ENCODE measurements at places on chromosomes 6 and 20.

DNA sequence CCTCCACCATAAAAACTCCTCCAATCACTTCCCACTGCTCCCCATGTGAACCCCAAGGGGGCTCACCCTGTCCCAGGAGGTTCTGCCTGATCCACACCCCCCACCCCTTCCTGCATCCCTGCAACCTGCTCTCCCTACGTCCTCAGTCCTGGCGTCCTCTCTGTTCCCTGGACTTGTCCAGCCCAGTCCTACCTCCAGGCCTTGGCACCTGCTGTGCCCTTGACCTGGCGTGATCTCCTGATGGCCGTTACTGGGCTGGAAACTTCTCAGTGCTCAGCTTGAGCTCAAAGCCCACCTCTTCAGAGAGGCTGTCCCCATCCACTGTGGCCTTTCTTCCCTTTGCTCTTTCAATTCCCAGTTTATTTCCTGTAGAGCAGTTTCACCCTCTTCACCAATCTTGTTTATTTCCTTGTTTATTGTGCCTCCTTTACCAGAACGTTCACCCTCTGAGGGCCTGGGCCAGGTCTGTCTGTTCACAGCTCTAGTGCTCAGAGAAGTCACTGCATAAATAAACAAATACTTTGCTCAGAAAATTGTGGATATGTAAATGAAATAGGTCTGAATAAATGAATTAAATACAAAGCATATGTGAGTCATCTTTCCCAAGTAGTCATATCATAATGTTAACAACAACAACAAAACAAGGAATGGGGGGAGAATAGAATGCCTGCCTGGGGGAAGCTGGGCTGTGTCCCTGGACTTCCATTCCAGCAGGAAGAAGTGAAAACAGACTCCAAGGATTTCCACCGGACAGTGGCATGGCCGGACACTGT lies 175.7 kb upstream of the SULF2 start:
- no peak for DNase-seq

DNA sequence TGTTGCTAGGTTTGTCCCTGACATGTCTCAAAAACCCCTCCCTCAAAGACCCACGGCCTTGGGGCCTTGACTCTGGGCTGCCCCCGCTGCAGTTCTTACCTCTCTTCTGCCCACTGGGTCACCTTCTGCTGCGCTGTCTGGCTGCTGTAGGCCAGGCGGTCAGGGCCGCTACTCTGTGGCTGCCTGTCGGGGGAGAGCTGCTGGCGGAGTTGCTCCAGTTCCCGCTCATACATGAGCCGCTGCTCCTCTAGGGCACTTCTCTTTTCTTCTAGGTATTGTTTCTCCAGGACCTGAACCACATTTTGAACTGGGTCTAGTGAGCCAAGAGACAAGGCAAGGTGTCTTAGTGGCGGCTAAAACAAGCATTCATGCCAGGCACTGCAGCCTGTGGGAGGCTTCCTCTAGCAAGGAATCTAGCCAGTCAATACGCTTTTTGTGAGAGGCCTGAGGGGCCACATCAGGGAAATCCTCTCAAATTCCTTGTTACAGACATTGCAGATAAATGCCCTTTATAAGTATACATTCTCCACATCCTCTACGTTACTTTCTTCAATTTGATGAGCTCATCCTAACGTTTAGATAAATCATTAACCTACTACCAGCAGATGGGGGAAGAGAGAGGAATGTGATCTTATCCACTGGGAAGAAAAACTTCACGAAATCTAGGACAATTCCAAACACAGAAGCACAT lies 110.3 kb upstream of the NUP153 start:
- no peak for DNase-seq

DNA sequence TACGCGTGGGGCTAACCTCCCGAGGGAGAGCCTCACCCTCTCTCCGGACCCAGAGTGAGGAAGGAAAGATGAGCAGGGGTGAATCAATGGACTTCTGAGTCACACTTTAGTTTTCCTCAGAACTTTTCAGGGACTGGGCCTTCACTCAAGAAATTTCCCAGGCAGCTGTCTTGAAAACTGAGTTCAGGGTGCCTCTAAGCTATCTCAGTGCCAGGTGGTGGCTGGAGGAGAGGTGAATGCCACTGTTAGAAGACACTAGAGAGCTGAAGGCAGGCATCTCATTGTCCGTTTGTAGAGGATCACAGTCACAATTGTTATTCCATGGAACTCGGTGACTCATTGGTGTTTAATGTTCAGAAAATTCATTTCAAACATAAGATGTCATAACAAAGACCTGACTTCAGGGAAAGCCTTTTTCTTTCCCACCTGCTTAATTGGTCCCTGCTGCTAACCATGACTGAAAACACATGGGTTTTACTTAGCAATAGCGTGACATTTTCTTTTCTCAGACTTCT lies 5.3 kb upstream of the SERPINB6 start:
- DNase-seq, result no peak

GRCh38 chr20:50855498-50856474 lies 60.9 kb downstream of the BCAS4 start:
- DNase-seq, result no peak

DNA sequence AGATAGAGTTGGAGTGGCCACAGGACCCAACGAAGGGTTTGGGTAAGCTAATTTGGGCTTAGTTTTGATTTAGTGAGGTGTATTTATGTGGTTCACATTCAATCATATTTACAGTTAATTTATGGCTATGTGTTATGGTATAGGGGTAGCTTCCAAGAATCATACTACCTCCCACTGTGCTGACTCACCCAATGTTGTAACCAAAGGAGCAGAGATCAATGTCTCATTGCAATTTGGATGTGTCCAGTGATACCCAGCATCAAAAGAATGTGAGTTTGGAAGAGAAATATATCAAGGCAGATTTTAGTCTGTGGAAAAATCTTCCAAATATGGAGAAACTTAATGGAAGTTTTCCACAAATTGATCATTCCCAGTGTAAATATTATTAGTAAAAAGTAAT lies 25.3 kb upstream of the SMIM8 start:
- no peak for DNase-seq

DNA sequence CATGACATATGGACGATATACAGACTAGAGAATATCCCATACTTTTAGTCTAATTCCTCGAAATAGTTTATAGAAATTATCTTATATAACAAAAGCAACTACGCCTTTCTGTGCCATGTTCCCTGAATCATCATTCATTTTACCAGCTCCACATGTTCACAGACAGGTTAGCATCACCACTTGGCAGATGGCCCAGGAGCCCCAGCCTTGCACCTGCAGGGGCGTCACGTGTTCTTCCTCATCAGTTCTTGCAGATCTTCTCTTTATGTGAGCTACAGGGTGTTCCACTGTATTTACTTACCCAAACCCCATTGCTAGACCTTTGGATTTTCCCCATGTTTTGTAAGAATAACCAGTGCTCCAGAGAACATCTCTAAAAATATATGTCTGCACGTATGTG lies 12.6 kb upstream of the BNIP5 start:
- DNase-seq, result no peak
